Activated CD4-positive, alpha-beta T cell treated with anti-CD3 and anti-CD28 coated beads for 36 hours (primary cell): ENCODE measurements at places on chromosomes 7 and 10. TPM values are rescaled to one million over a fixed set of nuclear protein-coding genes. Genes with fewer than 3 reads are reported as not detected.

DNA sequence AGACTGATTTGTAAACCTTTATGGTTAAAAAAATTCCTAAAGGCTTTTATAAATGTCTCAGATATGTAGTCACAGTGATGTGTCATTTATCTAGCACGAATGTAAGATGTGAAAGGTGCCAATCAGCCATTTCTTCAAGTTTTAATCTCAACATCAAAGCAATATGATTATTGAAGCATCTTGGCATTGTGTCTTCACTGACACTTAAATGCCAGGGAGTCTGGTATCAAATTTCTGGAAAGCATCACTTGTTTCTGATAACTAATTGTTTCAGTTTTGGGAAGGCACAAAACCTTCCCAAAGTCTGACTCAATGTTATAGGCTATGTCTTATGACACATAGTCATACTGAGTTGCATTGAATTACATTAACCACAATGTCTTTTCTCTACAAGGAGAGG is 492.0 kb upstream of the CNTNAP2 start:
- H3K36me3 ChIP-seq: no peaks in the 10 kb centered on the region
- no peak overlapping the region for H3K4me3 ChIP-seq
- no peaks in the 10 kb centered on the region for H3K27me3 ChIP-seq
- no peaks in the 10 kb centered on the region for H3K4me1 ChIP-seq

DNA sequence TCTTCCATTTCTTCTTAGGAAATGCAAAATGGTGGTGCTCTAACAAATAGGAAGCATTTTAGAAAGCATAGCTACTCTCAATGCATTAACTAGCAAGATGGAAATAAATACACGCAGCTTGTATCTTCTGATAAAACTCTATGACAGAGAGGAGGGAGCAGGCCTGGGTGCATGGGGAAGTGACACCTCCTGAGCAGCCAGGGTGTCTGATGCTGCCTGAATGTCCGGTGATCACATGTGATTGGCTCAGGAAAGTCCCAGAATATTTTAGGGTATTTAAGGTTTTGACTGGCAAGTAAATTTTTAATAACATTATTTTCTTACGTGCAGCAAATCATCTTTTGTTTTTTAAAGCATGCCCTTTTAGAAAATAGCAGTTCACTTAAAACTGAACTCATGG is 261.0 kb upstream of the KLF6 start:
- H3K4me3 ChIP-seq: no peak overlapping the region
- H3K4me1 ChIP-seq: no peaks in the 10 kb centered on the region
- no peak overlapping the region for H3K27ac ChIP-seq
- DNase-seq: no peak

GRCh38 chr7:69656890-69657289 is 58.6 kb downstream of the AUTS2 start:
- no peak overlapping the region for H3K4me3 ChIP-seq
- H3K27me3 ChIP-seq: peaks cover 2% of the 10 kb centered on the region
- no peak overlapping the region for H3K27ac ChIP-seq

- H3K4me3 ChIP-seq: peak overlapping the region; percentile 28
- H3K36me3 ChIP-seq: peaks cover 30% of the 10 kb centered on the region
- H3K4me1 ChIP-seq: peaks cover 43% of the 10 kb centered on the region
- no peaks in the 10 kb centered on the region for H3K27me3 ChIP-seq
Observed at GRCh38 chr7:96285579-96285978, 36.3 kb downstream of the SLC25A13 start.

DNA sequence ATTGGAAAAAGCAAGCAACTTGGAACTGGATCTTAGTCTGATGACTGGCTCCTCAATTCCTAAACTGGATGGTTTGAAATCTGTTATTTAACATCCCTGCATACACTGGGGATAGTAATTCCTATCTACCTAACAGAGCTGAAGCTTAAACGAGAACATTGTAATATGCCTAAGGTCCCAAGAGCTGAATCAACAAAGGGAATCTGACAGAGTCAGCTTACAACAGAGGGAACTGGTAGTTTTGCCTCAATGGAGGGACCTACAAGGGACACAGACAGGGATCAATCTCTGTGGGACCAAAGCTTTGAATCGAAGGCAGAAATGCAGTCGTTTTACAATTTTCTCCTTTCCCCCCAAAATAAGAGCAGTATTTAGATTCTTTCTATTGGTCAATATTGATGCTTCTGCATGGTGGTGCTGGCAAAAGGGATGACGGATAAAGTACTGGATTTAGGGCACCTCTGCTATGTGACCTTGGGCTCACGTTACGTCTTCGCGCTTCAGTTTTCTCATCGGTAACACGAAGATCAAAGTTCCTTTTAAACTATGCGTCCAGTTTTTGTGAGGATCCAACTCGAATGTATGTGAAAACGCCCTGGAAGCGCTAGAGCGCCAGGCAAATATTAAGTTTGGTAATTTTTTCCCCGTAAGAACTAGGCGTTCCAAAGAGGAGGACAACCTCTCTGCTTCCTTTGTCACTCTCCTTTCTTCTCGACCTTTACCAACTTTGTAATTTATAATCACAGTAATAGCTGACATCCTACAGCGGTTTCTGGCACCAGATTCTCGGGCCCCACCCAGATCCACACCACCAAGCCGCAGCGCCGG is 1.1 kb downstream of the ACTR1A start:
- no peak overlapping the region for H3K27ac ChIP-seq
- no peak for DNase-seq
- no peak overlapping the region for H3K4me3 ChIP-seq
- peaks cover 31% of the 10 kb centered on the region for H3K4me1 ChIP-seq

DNA sequence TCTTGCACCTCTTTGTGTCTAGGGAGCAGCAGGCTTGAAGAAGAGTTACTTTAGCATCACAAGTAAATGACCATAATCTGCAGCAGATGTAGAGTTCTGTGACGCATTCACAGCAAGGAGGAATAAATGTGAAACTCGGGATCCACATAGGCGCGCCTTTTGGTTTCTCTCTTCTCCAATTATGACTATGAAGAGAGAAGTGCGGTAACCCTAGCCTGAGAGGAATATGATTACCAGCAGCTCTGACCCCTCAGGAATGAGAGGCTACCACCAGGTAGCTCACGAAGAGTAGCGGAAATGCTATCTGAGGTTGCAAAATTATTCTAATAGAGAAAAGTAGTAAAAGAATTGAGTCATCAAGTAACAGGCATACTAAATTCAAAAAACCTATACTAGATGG is 25.2 kb upstream of the DMTF1 start:
- DNase-seq: no peak
- no peaks in the 10 kb centered on the region for H3K36me3 ChIP-seq
- H3K4me3 ChIP-seq: no peak overlapping the region
- peaks cover 5% of the 10 kb centered on the region for H3K27me3 ChIP-seq
- no peaks in the 10 kb centered on the region for H3K4me1 ChIP-seq
- H3K27ac ChIP-seq: no peak overlapping the region

DNA sequence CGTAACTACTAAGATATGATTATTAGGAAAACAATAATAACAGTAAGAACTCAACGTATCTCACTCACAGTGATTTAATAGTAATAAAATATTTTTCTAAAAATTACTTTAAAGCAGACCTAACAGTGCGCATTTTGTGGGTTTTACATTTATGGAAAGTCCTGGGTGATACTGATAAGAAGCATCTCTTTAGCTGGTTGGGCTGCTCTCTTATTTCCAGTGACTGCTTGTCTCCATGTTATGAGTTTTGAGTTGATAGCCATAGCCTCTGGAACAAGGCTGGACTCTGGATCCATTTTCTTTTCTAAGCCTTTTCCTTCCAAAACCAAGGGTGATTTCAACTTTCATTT is 29.5 kb upstream of the INHBA start:
- peaks cover 9% of the 10 kb centered on the region for H3K4me1 ChIP-seq
- no peak overlapping the region for H3K27ac ChIP-seq
- no peak overlapping the region for H3K4me3 ChIP-seq
- DNase-seq: no peak
- H3K27me3 ChIP-seq: peaks cover 22% of the 10 kb centered on the region

GRCh38 chr7:152544481-152544927 is 108.7 kb upstream of the KMT2C start:
- H3K36me3 ChIP-seq: no peaks in the 10 kb centered on the region
- no peaks in the 10 kb centered on the region for H3K4me1 ChIP-seq

- no peaks in the 10 kb centered on the region for H3K27me3 ChIP-seq
- H3K36me3 ChIP-seq: peaks cover 45% of the 10 kb centered on the region
- H3K27ac ChIP-seq: no peak overlapping the region
- no peaks in the 10 kb centered on the region for H3K4me1 ChIP-seq
- H3K4me3 ChIP-seq: no peak overlapping the region
Observed at GRCh38 chr10:46004963-46005362, 25.5 kb downstream of the NCOA4 start.

GRCh38 chr10:17199351-17199804 is 2.1 kb downstream of the TRDMT1 start:
- no peak for DNase-seq
- peaks cover 32% of the 10 kb centered on the region for H3K4me1 ChIP-seq
- H3K27ac ChIP-seq: peak overlapping the region; percentile 11
- no peak overlapping the region for H3K4me3 ChIP-seq

DNA sequence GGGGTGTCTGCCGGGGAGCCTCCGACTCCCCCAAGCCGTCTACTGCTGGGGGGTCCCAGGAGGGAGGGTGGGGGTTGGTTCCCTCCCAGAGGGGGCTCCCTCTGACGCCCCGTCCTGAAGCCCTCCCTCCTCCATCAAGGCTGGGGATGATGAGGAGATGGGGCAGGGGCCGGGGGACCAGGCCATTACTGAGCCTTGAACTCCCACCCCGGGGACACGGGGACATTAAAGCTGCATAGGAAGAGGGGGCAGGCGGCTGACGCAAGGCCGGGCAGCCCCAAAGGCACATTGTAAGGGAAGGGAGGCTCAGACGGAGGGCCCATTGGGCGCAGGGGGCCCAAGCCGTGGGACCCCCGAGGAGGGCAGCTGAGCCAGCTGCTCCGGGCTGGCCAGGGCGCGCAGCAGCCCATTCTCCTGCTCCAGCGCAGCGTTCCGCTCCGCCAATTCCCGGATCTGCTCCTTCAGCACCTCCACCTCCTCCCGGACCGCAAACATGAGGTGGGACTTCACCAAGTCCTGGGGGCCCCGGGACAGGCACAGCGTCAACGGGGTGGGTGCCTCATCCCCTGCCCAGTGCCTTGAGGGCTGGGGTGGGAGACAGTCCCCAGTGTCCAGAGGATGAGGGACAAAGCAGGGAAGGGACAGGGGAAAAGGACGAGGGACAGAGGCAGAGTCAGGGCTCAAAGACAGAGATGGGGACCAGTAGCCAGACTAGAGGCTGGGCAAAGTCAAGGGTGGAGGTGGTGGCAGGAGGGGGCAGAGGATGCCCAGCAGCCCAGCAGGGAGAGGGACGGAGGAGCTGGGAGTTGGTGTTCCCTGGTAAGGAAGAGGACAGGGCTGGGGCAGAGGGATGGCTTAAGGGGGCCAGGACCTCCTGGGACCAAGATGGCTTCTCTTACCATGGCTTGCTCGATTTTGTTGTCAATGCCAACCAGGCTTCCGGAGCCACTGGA is 2.9 kb upstream of the SPACDR start:
- DNase-seq: no peak
- H3K27ac ChIP-seq: no peak overlapping the region
- peaks cover 14% of the 10 kb centered on the region for H3K4me1 ChIP-seq
- H3K4me3 ChIP-seq: no peak overlapping the region
- H3K36me3 ChIP-seq: peaks cover 17% of the 10 kb centered on the region

GRCh38 chr10:14087566-14087965 is 243.2 kb downstream of the FRMD4A start:
- no peaks in the 10 kb centered on the region for H3K27me3 ChIP-seq
- H3K36me3 ChIP-seq: no peaks in the 10 kb centered on the region
- no peak overlapping the region for H3K27ac ChIP-seq
- DNase-seq: no peak

DNA sequence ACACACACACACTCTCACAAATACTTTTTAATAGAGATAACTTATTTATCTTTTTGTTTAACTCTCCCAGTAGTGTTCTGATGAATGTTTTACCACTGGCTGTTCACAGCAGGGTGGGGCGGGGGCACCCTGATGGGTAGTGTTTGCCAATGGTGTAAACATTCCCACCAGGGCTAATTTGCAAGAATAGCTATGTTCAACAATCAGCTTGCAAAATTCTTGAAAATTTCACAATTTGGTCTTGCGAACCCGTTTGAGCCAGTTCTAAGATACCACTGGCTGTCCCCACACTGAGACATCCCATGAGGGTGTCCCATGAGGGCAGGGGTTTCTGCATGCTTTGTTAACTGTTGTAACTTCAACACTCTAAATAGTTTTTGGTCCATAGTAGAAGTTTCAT is 348.5 kb downstream of the CXCL12 start:
- DNase-seq: no peak
- no peaks in the 10 kb centered on the region for H3K36me3 ChIP-seq
- no peak overlapping the region for H3K27ac ChIP-seq
- H3K4me1 ChIP-seq: no peaks in the 10 kb centered on the region

DNA sequence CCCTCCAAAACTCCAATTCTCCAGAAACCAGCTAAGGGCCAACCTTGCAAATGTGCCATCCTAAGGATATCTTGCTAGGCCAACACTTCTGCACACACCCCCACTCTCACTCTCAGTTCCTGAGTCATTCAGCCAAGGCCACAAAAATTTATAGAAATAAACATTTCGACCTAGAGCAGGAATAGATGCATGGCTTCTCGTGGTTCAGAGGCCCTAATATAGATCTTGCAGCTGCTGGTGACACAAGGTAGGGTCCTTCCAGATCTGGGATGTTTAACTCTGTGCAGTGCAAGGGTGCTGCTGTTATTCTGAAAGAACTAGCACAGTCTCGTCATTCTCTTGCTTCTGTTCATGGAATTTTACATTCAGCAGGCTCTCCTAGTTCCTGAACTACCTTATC is 369.3 kb downstream of the CALN1 start:
- H3K4me3 ChIP-seq: no peak overlapping the region
- H3K27me3 ChIP-seq: no peaks in the 10 kb centered on the region
- H3K27ac ChIP-seq: no peak overlapping the region
- DNase-seq: no peak

- DNase-seq: no peak
- peak overlapping the region; percentile 86 for H3K4me3 ChIP-seq
- H3K36me3 ChIP-seq: peaks cover 16% of the 10 kb centered on the region
- no peaks in the 10 kb centered on the region for H3K27me3 ChIP-seq
Observed at GRCh38 chr7:37349979-37350590, 98.6 kb downstream of the ELMO1 start.

GALNT17 gene
- total RNA-seq: not detected

MMRN2 gene
- total RNA-seq: not detected

CREB5 gene
- total RNA-seq: 0.61 TPM

FRAT1 gene
- 1.8 TPM for total RNA-seq

GPNMB gene
- 0.66 TPM for total RNA-seq

PHKG1 gene
- total RNA-seq: 1.2 TPM

CCM2 gene
- total RNA-seq: 70.1 TPM
